Muscle of leg (tissue), 16 donors: ENCODE measurements at places on chromosomes 7 and 10.

- no peak for DNase-seq
These were observed 7.0 kb upstream of the PPP1R35 start for GRCh38 chr7:100443096-100443840.

DNA sequence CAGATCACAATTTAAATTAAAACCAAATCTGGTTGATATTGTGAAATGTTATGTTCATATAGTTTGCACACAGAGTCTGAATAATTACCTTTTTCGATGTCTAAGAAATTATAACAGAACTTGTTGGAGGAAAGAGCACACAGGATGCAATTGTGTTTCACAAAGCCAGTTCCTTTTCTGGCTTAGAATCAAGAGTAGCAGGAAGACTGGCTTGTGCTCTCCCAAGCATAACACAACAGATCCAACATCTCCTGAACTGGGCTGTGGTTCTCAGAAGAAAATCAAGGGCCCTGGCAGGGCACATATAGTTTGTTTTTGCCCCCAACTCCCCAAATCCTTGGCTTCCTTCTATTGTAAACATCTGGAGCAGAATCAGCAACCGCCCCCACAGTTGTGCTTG, 62.7 kb downstream of the LRRC4 start:
- peak; percentile 50 for DNase-seq

- DNase-seq = no peak
These were observed 103.4 kb upstream of the ANLN start for GRCh38 chr7:36286226-36286625.

DNA sequence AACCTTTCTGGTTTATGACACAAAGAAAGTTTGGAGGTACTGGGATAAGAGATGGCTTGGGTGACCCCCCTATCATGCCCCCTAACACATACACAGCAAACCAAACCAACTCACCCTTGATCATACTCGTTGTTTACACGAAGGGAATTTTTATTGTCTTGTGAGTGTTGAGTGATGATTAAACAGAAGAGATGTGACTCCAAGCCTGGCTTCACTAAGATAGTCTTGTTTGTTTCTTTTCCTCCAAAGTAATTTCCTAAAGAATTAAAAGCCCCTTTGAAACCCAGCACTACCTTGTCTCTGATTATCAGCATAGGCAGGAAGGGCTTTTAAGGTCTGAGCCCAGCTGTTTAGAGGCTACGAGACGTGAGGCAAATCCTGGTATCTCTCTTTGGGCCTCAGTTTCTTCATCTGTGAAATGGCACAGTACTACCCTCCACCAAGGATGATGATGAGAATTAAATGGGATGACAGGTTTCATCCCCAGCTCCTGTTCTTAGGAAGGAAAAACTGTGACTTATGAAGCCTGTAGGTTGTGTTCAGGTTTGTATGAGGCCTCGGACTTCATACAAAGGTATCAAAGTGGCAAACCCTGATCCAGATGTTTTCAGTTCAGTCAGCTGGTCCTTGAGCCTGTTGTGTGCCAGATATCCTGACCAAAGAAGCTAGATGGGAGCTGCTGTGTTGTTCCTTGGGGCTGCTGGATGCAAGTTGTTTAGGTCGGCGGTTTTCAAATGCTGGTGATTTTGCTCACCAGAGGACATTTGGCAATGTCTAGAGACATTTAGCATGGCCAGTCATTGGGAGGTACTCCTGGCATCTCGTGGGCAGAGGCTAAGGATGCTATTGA, 51.8 kb downstream of the TCF7L2 start:
- no peak for DNase-seq

DNA sequence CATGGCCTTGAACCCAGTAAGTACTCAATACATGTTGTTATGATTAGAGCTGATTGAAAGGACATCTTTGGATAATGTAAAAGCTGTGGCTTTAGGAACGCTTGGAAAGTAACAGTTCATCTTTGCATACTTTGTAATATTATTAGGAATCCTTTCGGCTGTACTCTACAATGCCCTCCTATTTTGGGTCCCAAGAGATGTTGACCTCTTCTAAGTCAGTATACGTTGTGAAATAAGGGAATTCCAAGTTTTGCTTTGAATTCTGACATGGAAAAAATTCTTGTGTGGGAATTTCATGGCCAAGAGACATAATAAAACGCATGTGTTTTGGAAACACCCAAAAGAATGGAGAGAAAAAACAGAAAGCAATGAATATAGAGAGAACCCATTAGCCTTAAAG, 7.7 kb downstream of the AGR3 start:
- DNase-seq = peak; percentile 60

- peak; percentile 66 for DNase-seq
These were observed 23.0 kb upstream of the ITPRID1 start for GRCh38 chr7:31490796-31491314.

DNA sequence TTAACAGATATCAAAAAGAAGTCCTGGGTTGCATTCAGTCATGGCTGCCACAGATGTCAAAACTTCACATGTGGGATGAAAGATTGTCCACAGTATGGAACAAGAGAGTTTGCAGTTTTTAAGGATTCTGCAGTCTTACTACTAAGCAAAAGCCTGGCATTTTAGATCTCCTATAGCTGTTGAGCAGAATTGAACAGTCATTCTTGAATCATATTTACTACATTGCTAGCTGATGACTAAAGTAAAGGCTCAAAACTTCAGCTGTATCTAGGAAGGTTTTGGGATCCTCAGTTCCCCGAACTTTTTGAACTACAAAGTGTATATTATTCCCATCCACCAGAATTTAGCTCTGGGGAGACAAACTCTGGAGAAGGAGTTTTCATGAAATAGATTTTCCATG, 31.0 kb downstream of the BET1 start:
- DNase-seq = no peak

DNA sequence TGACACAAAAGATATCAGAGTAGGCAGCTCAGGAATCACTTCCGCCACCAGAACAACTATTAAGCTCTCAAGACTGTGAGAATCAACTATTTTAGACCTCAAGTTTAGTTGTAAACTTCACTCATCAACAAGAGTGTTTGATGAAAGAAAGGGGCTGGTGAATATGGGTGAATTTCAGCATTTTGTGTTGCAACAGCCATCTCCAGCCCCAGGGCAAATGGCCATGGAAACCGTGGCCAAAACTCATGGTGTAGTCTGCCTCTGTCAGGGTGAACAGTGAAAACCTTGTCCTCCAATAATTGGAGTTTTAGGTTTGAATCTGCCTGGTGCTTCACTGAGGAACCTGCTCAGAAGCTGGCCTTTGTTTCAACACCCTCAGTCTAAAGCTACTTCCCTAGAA, 60.0 kb downstream of the POLR1F start:
- DNase-seq = no peak

DNA sequence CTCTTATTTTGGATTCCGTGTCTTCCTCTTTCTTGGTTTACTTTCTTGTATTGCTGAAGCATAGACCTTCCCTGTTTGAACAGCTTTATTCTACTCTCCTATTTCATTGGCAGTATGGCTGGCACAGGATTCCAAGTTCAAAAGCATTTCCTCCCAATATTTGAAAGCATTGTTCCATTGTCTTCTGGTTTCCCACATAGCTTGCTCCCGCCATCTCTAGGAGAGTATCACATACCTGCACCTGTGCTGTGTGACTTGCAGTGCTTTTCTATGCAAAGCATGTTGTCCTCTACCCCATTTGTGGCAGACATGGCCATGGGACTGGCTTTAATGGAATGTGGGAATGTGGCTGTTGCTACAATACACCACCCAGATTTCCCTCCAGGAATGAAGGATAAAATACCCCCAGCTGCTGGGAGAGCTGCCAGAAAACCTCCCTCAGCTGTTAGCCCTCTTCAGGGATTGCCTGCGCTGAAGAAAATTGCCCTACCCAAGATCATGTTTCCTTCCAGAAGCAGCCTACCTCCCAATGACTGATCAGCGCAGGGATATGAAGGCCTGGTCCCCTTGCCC, 6.9 kb upstream of the MYOF start:
- DNase-seq = peak; percentile 54

GRCh38 chr10:83666762-83667161, 472.5 kb upstream of the GHITM start:
- DNase-seq = no peak

DNA sequence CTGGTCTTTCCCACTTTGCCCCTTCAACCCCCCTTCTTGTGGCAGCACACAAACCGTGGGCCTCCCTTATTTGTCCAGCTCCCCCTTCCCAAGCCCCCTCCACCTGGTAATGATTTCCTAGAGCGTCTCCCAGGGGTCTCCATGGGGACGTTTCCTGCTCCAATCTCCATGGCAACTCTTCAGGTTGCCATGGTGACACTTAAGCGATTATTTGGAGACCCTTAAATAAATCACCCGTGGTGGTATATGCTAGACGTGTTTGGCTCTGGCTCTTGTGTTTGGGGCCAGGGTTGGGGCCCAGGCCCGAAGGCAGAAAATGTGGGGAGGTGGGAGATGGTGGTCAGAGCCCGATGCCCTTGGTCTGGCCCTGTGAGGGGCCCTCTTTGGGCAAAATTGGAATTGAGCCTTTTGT, 41.1 kb upstream of the DLG5 start:
- peak; percentile 73 for DNase-seq

DNA sequence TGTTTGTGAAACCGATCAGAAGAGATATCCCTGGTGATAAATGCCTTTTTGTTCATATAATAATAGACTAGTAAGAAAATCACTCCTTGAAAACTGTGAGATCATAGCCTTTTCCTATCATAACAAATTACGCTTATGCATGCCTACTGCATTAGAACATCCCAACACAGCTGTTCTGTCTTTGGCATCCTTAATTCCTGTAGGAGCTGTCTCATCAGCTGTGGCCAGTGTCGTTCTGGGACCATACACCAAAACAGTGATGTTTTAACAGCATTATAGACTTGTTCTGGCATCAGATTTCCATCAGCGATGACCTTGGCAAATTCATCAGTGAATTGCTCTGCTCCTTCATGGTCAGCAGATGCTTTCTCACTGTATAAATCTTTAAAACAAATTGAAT, 423.6 kb upstream of the LRGUK start:
- peak; percentile 95 for DNase-seq

DNA sequence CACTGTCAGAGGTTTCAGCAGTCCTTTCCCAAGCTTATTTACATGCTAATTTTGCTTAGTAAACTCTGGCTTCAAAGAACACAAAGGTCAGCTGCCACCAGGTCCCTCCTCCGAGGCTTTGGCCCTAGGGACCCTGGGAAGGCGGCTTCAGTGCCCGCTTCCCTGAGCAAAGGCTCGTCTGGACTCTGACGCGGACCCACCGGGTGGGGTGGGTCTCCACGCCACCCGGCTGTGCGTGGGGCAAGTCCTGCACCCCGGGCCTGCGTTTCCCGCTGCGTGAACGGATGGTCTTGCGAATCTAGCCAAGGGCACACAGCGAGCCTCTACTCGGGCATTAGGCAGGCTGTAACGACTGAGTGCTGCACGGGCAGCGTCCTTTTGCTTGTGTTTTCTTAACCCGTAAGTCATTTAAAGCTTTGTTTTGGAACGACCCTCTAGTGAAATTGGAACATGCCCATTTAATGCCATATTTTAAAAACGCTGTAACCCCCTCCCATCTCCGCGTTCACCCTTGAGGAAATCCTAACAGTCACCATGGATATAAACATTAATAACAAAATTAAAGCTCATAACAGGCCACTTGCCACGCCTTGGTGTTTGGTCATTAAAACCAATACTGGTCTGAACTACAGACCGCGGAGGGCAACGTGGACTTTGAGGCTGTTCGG, 828 bp downstream of the BNIP3 start:
- DNase-seq = peak; percentile 25

DNA sequence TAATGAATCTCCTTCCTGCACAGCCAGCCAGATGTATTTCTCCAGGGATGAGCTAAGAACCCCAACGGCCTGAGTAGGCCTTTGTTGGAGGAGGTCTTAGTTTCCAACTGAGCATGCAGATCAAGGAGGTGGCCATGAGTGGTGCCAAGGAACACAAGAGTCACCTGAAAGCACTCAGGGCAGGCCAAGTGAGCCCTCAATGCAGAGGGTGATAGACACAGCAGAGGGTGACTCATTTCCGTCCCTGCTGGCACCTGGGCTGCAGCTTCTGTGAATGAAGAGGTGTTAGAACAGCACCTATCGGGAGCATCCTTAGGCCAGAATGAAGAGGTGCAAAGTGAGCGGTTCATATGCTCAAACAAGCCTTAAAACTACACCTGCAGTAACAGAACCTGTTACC, 211.8 kb downstream of the FRMD4A start:
- DNase-seq = no peak

DNA sequence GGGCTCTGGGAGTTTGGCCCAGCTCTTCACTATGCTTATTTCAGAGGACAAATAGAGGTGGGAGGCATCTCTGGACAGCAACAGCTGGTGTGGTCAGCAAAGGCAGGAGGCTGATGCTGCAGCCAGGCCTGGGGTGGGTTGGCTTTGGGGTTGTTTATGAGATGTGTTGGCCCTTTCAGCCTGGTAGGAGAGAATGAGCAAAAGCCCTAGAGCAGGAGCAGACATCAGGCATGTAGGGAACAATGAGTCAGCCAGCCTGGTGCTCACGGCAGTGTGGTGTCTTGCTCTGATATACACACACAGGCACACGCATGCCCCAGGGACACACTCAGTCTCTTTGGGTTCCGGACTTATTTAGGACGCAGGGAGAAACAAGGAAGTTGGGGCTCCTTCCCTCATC, 157.1 kb downstream of the PRKCQ start:
- DNase-seq = no peak

GRCh38 chr7:156158693-156159092, 346.4 kb upstream of the SHH start:
- DNase-seq = no peak

- DNase-seq = peak; percentile 97
These were observed at the start of gene TRDMT1 for GRCh38 chr10:17200912-17201793. Gene TRDMT1 (minus strand): TSS chr10:17201672. CDS start chr10:17201634, 38 bp downstream.

- peak; percentile 9 for DNase-seq
These were observed 49.0 kb downstream of the NDUFB2 start for GRCh38 chr7:140745266-140746058.

- DNase-seq = no peak
These were observed 75.7 kb downstream of the SPAG6 start for GRCh38 chr10:22420787-22421517.

- DNase-seq = peak; percentile 85
These were observed 8.0 kb downstream of the TNS3 start for GRCh38 chr7:47573758-47574481.

- DNase-seq = peak; percentile 35
These were observed 50.4 kb downstream of the ARMC3 start for GRCh38 chr10:22978287-22978686.

- no peak for DNase-seq
These were observed 22.3 kb downstream of the AMZ1 start for GRCh38 chr7:2710286-2710655.

- peak; percentile 47 for DNase-seq
These were observed 81.0 kb downstream of the KIAA1549 start for GRCh38 chr7:138900035-138900828.

GRCh38 chr10:70167246-70167645, 3.1 kb downstream of the SAR1A start:
- no peak for DNase-seq
